ENCODE measurements at places on chromosomes 4 and X.

GRCh38 chr4:5027346-5027745 is 8.1 kb upstream of the CYTL1 start:
- DNase-seq: no peak

- DNase-seq: no peak
Measured at GRCh38 chr4:152693871-152694270, 14.1 kb upstream of the TMEM154 start.

DNA sequence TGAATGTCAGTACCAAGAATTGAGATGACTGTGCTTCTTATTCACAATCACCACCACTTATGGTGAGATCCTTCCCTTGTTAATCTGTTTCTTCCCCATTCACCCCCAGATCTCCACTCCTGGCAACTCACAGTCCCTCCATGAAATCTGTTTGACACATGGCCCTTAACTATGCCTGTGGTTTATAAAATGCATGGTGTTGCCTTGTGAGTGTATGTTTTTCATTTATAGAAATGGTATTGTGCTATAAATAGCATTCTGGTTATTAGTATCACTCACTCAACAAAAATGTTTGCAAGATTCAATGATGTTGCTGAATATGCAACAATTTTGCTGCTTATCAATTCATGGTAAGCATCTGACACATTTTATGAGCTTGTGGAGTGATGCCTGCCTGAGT is 131.0 kb downstream of the PRKX start:
- no peak for DNase-seq

DNA sequence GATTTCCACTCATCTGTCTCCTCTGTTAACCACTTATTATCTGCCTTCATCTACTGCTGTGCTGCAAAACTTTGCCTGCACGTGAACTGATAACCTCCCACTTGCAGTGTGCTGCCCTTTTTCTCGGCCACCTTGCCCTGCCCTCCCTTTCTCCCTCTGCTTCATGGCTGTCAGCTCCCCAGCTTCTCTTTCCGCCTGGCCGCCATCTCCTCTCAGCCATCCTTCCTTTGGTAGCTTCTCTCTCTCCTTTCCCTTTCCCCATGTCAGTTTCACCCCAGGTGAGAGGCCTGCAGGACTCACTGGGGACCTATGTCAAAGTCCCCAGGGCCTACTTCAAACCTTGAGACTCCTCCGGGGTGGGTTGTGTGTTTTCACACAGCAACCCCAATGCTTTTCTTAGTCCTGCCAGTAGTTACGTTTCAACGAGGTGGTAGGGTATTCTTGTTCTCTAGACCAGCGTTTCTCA is 6.6 kb downstream of the MSL3 start:
- DNase-seq: no peak

GRCh38 chrX:9227276-9227675 is 193.3 kb upstream of the FAM9B start:
- no peak for DNase-seq
